ENCODE measurements at places on chromosomes 13 and 19. TPM values are rescaled to one million over a fixed set of nuclear protein-coding genes. Genes with fewer than 3 reads are reported as not detected.
A peak's percentile ranks its signal among the peaks of the same experiment; 100 is the strongest.

DNA sequence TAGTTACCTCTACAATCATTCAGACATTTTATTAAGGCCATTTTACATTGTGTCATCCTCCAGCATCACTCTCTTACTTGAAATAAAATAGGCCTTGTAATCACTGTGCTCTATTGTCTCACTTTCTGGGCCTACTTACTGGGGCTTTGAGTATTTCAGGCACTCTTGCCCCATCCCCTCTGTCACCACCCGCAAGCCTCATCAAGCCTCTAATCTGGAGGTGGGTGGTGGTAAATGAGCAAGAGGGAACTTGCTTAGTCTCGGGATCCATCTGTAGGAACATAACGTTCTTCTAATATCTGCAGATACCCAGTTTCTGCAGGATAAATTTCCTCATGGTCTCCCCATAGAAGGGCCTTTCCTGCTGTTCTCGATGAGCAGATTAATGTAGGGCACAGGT is 19.4 kb upstream of the GPR18 start:
- no peaks in the 10 kb centered on the region for H3K4me1 ChIP-seq
- no peak for DNase-seq
- H3K4me3 ChIP-seq: no peak overlapping the region
- H3K27me3 ChIP-seq: no peaks in the 10 kb centered on the region
- peaks cover 26% of the 10 kb centered on the region for H3K36me3 ChIP-seq
- H3K27ac ChIP-seq: no peak overlapping the region

The FCAR gene
- not detected for total RNA-seq

GRCh38 chr13:106440866-106441265 is 94.6 kb downstream of the EFNB2 start:
- DNase-seq: no peak
- H3K27me3 ChIP-seq: no peaks in the 10 kb centered on the region
- H3K4me3 ChIP-seq: no peak overlapping the region
- no peaks in the 10 kb centered on the region for H3K36me3 ChIP-seq
- no peaks in the 10 kb centered on the region for H3K4me1 ChIP-seq
- H3K27ac ChIP-seq: no peak overlapping the region

The TMEM150B gene
- 1.4 TPM for total RNA-seq

The C3 gene
- total RNA-seq: 10.6 TPM

The ZNF429 gene
- 12.3 TPM for total RNA-seq

GRCh38 chr13:108360139-108360538 is 90.6 kb downstream of the TNFSF13B start:
- no peak for DNase-seq
- H3K36me3 ChIP-seq: no peaks in the 10 kb centered on the region
- H3K4me1 ChIP-seq: no peaks in the 10 kb centered on the region
- H3K27ac ChIP-seq: no peak overlapping the region

The ZNF559 gene
- total RNA-seq: 7.4 TPM

- H3K4me1 ChIP-seq: no peaks in the 10 kb centered on the region
- H3K36me3 ChIP-seq: no peaks in the 10 kb centered on the region
- H3K4me3 ChIP-seq: no peak overlapping the region
- no peaks in the 10 kb centered on the region for H3K27me3 ChIP-seq
- H3K27ac ChIP-seq: no peak overlapping the region
Measured at GRCh38 chr13:91203430-91203829, 144.1 kb upstream of the MIR17HG start.

The KCTD4 gene
- total RNA-seq: not detected

The UPF1 gene
- total RNA-seq: 103 TPM

The ODAD3 gene
- 0.51 TPM for total RNA-seq

GRCh38 chr13:80055847-80056246 is 285.1 kb downstream of the SPRY2 start:
- H3K27me3 ChIP-seq: no peaks in the 10 kb centered on the region
- no peak overlapping the region for H3K27ac ChIP-seq
- no peak for DNase-seq
- H3K4me3 ChIP-seq: no peak overlapping the region

GRCh38 chr19:17116996-17117702 is 41.6 kb downstream of the MYO9B start:
- peaks cover 7% of the 10 kb centered on the region for H3K4me1 ChIP-seq
- H3K27me3 ChIP-seq: no peaks in the 10 kb centered on the region

DNA sequence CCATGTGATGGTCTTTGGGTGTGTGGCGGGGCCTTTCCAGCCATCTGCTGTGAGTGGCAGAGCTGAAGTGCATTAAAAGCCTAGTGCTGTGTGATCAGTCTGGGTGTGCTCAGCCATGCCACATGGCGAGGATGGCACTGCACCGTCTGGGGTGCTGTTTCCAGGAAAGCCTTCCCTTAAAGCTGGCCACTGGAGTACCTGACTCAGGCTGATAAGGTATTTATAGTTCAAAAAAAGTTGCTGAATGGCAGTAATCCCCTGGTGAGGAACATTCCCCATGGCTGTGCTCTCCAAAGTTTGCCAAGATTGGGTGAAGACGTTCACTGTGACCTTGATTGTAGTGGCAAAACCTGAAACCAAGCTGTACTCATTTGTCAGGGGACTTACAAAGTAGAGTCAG is 6.0 kb downstream of the GPI start:
- H3K27ac ChIP-seq: no peak overlapping the region
- DNase-seq: no peak
- H3K36me3 ChIP-seq: peaks cover 91% of the 10 kb centered on the region
- no peak overlapping the region for H3K4me3 ChIP-seq
- peaks cover 23% of the 10 kb centered on the region for H3K4me1 ChIP-seq
- no peaks in the 10 kb centered on the region for H3K27me3 ChIP-seq

DNA sequence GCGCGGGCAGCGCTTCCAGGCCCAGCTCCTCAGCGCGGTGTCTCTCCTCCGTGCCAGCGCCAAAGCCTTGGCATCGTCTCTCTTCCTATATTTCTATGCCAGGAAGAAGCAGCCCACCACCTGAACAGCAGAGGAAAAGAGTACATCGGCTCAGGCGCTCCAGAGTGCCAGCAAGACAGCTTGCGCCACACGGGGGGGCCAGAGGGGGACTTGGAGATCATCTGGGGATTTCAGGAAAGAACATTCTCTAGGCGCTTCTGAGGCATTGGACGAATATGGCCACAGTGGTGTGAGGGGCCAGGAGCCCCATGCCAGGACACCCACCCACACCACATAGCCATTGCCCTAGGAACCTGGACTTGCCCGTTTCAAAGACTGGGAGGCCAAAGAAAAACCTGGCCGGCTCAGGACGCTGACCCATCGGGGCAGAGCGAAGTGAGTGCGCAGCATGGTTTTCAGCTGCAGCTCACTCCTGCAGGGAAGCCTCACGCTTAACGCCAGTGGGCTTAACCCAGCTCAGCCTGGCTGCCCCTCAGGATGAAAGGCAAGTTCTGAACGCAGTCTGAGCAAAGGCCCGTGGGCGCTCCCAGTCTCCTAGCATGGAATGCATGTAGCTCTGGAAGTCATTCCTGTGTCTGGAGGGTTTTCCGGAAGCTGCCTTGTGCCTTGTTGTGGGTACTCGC is 62.1 kb downstream of the GGACT start:
- H3K27me3 ChIP-seq: no peaks in the 10 kb centered on the region
- H3K4me1 ChIP-seq: no peaks in the 10 kb centered on the region

DNA sequence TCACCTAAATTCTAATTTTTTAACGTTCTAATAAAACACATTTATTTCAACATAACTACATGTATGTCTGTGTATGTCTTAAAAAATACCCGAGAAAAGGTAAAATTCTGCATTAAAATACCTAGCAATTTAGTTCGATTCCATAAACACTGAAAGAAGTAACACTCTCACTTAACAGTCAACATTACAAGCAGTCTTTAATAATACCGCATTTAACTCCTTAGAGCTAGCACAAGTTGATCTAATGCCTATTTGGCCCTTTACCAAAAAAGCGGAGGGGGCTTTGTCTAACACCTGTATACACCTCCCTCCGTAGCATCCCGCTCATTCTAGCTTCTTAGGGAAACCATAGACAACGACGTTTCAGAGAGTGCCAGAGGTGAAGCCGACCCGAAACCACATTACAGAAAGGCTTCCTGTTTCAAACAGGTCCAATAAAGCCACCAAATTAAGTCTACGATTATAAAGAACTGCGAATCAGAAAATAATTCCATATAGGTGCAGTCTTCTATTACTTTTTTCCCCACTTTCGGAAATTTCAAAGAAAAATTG is 1.2 kb downstream of the SPART start:
- no peaks in the 10 kb centered on the region for H3K27me3 ChIP-seq
- no peaks in the 10 kb centered on the region for H3K36me3 ChIP-seq
- H3K4me3 ChIP-seq: peak overlapping the region; percentile 68
- H3K4me1 ChIP-seq: peaks cover 6% of the 10 kb centered on the region

DNA sequence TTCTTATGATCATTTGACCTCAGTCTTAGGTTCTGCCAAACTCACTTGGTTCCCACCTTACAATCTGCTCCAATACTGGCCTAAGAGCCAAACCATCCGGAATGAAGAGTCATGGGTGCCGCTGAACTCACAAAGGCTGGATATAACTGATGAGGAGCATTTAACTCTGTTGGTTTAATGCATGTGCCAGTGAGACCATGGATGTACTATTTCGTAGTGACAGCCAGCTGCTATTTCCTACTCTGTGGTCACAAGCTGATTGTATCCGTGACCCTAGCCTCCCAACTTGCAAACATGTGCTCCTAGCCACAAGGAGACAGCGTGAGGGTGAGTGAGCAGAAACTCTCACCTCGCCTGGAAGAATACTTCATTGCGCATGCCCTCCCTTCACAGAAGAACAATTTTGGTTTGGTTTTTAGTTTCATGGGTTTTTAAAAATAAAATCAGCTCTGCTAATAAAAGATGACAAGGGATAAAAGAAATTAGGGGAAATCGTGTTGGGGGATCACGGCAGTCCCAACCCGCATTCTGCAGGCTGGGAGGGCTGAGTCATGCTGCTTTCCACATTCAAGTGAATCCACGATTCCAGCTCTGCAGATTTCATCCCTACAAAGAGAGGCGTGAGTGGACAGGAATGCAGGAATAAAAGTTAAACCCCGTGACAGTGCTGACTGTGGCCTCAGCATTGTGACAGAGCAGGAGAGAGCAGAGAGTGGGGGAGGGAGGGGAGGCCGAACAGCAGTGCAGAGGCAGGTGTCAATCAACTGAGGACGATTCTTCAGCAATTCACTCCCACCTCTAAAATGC is 66.8 kb upstream of the RAP2A start:
- DNase-seq: no peak
- H3K27me3 ChIP-seq: no peaks in the 10 kb centered on the region
- H3K36me3 ChIP-seq: peaks cover 18% of the 10 kb centered on the region

The IL11 gene
- not detected for total RNA-seq

The ZNF677 gene
- total RNA-seq: 2.1 TPM

The ALKBH7 gene
- total RNA-seq: 110 TPM

DNA sequence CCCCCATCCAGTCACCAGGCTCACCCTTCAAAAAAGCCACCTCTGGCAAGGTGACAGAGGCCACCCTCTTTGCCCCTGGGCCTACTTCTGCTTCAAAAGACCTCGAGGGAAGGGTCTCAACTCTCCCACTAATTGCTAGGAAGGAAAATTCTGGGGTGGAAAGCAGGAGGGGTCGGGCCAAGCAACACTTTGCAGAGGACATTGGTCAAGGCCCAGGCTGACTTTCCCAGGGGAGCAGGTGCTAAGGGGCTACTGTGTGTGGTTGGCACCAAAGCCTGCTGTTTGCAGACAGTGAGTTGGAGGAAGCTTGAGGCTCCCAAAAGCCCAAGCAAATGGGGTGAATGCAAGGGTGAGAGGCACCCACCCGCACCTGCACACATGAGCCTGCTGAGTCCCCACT is 28.6 kb upstream of the VSTM2B start:
- H3K4me1 ChIP-seq: no peaks in the 10 kb centered on the region
- H3K4me3 ChIP-seq: no peak overlapping the region
- no peak for DNase-seq
- H3K36me3 ChIP-seq: no peaks in the 10 kb centered on the region
- H3K27ac ChIP-seq: no peak overlapping the region

The URI1 gene
- total RNA-seq: 61.5 TPM

DNA sequence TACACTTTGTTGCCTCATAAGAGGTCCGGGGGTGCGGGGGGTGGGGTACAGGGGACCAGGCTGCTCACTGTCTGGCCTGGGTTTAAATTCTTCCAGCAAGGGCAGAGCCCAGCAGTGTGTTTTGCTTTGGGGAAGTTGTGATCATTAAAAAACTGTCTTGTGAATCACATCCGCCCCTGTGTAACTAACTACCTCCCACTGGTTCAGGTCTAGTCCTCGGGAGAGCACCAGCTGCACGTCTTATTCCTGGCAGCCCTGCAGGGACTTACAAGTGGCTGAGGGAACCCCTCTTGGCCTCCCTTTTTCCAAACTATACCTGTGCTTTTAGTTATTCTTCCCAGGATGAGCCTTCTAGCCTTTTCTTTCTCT is 127.5 kb downstream of the SIPA1L3 start:
- H3K36me3 ChIP-seq: no peaks in the 10 kb centered on the region
- H3K27me3 ChIP-seq: peaks cover 10% of the 10 kb centered on the region
- H3K4me3 ChIP-seq: no peak overlapping the region
- H3K27ac ChIP-seq: no peak overlapping the region

- no peak overlapping the region for H3K27ac ChIP-seq
- peaks cover 3% of the 10 kb centered on the region for H3K4me1 ChIP-seq
- H3K27me3 ChIP-seq: no peaks in the 10 kb centered on the region
- no peak for DNase-seq
- no peak overlapping the region for H3K4me3 ChIP-seq
Measured at GRCh38 chr19:37980419-37981170, 73.6 kb downstream of the SIPA1L3 start.

DNA sequence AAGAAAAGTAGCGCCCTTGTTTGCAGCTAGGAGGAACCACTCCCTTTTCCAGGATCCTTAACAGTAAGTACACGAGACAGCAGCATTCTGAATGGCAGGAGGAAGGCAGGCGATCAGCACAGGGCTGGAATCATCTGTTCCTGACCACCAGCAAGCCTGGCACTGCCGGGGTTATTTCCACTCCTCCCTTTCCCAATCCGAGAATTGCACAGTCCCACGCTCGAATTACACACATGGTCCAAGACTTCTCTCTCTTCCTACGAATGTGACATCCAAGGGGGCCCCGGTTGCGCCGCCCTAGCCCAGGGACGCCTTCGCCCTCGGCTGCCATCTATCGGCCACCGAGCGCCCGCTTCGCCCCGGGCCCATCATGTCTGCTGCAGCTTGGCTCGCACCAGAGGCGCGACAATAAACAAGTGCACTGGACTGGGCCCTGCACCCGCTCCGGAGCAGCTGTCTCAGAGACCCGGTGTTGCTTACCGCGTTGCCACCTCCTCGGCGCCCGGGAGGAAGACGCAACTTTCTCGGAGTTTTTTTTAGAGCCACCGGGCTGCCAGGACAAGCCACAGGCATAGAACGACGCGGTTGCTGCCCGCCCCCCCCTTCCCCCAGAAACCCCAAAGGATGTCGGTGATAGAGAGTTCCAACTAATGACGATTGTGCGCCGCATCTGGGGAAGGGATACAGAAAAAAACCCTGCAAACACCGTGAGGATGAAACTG is at the start of gene SLITRK5:
Gene SLITRK5, plus strand, starts transcription at position 341 of the 722 bp plus-strand sequence. CDS start 4,018 bp downstream, outside the sequence.
- H3K27ac ChIP-seq: no peak within 1 kb of the TSS
- no peaks in the 10 kb centered on the region for H3K27me3 ChIP-seq
- no peaks in the 10 kb centered on the region for H3K4me1 ChIP-seq

GRCh38 chr13:113874579-113875428 is 10.9 kb upstream of the GAS6 start:
- no peak overlapping the region for H3K27ac ChIP-seq
- peaks cover 24% of the 10 kb centered on the region for H3K27me3 ChIP-seq
- H3K36me3 ChIP-seq: no peaks in the 10 kb centered on the region
- no peaks in the 10 kb centered on the region for H3K4me1 ChIP-seq
